ENCODE measurements at places on chromosomes 16 and 17.

GRCh38 chr17:39601758-39602532 lies 5.8 kb downstream of the NEUROD2 start:
- no peak for DNase-seq

DNA sequence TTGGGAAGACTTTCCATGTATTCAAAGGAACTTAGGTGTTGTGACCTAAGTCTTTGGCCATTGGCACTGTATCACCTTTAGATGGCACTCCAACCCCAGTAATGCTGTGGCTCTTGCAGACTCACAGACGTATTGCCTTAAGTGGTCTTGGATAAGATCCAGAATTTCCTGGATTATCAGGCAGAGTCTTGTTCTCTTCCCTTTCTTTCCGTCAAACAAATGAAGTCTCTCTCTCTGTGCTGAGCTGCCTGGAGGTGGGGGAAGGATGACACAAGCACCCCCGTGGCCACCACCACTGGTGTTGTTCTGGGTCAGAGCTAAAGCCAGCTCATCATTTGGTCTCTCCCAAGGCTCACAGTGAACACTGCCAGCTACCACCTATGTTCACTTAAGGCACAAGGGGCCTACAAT lies 789.9 kb upstream of the KIF2B start:
- peak; percentile 92 for DNase-seq

DNA sequence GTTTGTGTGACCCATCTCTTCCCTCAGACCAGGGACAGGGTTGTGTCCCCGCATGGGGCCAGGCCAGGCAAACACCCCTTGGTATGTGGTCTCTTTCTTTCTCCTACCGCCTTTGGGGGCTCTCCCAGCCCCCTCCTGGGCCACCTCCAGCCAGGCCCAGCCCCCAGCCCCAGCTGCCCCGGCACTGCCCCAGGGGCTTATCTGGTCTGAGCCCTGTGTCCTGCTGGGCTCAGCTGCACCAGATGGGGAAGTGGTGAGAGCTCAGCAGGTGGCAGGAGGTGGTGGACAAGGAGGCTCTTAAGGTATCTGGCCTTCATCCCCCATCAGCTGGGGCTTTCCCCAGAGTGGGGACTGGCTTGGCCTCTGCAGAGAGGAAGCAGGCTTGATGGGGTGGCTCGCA lies 8.7 kb downstream of the ADAM11 start:
- no peak for DNase-seq

DNA sequence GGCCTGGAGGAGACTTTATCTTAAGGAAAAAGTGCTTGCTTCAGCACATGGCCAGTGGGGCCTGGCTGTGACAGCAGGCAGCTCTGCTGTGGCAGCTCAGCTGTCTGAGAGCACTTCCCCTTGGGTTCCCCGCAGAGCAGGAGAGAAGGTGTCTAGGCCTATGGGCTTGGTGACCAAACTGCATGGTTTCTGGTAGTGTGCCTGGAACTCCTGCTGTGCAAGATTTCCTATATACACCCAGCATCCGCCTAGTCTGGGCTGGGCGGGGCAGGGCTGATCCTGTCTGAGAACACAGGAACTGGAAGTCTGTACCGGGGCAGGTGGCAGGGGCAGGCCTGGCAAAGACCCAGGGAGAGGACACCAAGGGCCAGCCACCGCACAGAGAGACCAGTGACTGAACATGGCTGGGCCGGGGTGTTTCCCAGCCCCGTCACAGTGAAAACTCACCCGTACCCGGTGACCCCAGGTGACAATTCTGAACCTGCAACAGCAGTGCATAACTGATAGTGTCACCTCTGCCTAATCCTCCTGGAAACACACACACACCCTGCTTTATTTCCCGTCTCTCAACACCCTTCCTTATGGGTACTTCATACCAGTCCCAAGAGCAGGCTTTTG lies 39.3 kb downstream of the CHD9 start:
- peak; percentile 70 for DNase-seq

- DNase-seq: no peak
Observed at GRCh38 chr17:732067-732901, at the start of gene TLCD3A. Gene TLCD3A, plus strand, starts transcription at chr17:732596. Its CDS starts 52 bp downstream, at chr17:732648.

DNA sequence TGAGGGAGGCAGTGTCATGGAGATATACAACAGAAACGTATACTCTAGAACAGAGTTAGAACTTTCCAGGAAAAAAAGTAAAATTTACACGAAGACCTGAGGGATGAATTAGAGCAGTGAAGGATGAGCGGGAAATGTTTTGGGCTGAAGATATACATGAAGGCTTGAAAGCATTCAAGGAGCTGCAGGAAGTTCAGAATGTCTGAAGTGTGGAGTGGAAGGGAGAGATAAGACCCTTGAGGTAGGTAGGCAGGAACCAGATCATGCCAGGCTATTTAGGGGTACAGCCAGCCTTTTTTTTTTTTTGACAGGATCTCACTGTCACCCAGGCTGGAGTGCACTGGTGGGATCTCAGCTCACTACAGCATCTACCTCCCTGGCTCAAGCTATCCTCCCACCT lies 3.2 kb upstream of the NLK start:
- no peak for DNase-seq

GRCh38 chr17:2292100-2292499 lies 11.5 kb downstream of the SMG6 start:
- DNase-seq: no peak

- no peak for DNase-seq
Observed at GRCh38 chr17:79843816-79844800, 4.9 kb upstream of the CBX4 start.

DNA sequence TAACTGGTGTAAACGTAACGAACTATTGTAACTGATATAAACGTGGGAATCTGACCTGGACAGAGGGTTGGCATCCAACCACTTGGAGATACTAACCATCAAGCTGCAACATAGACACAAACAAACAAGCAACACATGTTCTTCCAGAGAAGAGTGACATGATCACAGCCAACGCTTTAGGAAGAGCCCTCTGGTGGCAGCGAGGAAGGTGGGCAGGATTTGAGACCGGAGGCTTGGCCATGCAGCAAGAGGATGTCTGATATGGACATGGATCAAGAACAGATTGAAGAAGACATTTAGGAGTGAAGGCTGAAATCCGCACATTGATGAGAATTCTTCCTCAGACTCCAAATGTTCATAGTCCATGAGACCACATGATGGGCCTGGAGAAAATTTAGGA lies 40.3 kb upstream of the TNRC6A start:
- DNase-seq: no peak

GRCh38 chr17:50472286-50472685 lies 3.6 kb upstream of the CHAD start:
- no peak for DNase-seq
